ENCODE measurements at places on chromosomes 2 and 18.
A peak's percentile ranks its signal among the peaks of the same experiment; 100 is the strongest.

GRCh38 chr2:12847694-12848575 is 131.2 kb downstream of the TRIB2 start:
- H3K4me3 ChIP-seq = no peak overlapping the region
- no peak for DNase-seq
- H3K27me3 ChIP-seq = peaks cover 6% of the 10 kb centered on the region
- no peaks in the 10 kb centered on the region for H3K4me1 ChIP-seq
- no peak overlapping the region for H3K27ac ChIP-seq
- no peaks in the 10 kb centered on the region for H3K36me3 ChIP-seq

GRCh38 chr18:2376707-2377106 is 194.6 kb downstream of the METTL4 start:
- no peak overlapping the region for H3K27ac ChIP-seq
- DNase-seq = no peak
- H3K36me3 ChIP-seq = no peaks in the 10 kb centered on the region
- no peak overlapping the region for H3K4me3 ChIP-seq
- H3K27me3 ChIP-seq = peaks cover 4% of the 10 kb centered on the region

DNA sequence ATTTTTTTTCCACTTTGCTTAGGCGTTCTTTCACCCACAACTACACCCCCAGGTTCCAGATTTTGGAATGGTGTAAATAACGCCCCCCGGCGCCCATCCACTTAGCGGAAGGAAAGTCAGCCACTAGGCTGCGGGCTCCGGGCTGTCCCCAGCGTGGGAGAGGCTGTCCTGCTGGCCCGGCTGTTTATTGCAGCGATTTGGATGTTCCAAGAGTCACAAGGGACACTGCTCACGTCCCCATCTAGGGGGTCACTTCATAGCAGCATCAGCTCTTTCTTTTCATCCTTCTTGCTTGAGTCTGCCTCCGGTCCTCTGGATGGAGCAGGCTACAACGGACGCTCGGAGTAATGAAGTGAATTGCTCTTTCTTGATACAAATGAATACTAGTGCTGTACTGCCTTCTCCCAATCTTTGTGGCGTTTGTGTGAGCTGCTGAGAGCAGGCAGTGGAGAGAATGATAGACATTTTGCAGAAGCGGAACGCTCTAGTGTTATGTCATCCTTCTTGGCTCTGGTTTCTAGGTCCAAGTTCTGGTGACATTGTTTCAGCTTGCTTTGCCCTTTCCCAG is 50.7 kb upstream of the PAIP2B start:
- H3K4me1 ChIP-seq = peaks cover 5% of the 10 kb centered on the region
- peaks cover 29% of the 10 kb centered on the region for H3K27me3 ChIP-seq
- peaks cover 2% of the 10 kb centered on the region for H3K36me3 ChIP-seq
- no peak for DNase-seq

DNA sequence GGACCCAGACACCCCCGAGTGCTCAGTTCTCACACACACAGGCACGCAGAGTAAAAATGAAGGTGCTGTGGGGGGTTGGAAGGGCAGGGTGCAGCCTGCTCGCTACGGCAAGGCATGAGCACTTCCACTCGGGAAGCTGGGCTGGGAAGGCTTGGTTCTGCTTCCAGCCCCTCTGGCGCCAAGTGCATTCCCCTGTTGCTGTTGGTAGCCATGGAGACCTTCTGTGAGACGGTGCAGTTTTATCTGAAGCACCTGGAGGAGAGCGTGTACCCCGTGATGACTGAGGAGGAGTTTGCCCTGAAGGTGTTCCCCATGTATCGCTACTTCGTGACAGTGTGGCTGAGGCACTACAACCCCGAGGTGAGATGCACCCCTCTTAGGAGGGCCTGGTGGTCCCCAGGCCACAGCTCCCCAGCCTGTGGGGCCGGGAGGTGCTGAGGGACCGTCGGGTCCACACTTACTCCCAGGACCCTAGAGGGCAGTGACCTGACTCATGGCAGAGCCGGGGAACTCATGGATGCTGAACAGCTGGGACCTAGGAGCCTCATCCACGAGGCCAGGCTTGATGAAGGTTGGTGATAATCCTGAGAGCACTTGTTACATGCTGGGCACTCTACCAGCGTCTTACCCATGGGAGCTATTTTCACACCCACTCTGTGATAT is 15.5 kb downstream of the MROH2A start:
- H3K36me3 ChIP-seq = no peaks in the 10 kb centered on the region
- no peak overlapping the region for H3K27ac ChIP-seq
- no peak overlapping the region for H3K4me3 ChIP-seq
- H3K4me1 ChIP-seq = peaks cover 3% of the 10 kb centered on the region

DNA sequence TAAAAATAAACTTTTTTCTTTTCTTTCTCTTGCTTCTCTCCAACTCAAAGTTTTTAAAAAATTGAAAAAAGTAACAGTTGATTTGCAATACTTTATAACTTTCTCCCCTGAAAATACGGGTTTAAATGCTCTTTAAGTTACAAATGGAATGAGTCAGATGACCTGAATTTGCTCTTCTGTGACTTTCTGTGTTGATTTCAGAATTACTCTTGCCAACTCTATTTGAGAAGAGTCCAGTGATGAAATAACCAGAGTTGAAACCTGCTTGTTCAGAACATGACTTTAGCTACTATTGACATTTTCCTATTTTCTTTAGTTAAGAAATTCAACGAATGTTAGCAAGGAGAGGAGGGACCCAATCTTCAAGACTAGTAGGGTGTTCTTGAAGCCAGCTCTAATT is 146.1 kb upstream of the ZSWIM2 start:
- H3K36me3 ChIP-seq = no peaks in the 10 kb centered on the region
- H3K27me3 ChIP-seq = no peaks in the 10 kb centered on the region
- DNase-seq = no peak

GRCh38 chr2:149080971-149081370 is 42.5 kb downstream of the LYPD6B start:
- no peak overlapping the region for H3K4me3 ChIP-seq
- peaks cover 18% of the 10 kb centered on the region for H3K4me1 ChIP-seq
- peaks cover 1% of the 10 kb centered on the region for H3K27me3 ChIP-seq
- peaks cover 4% of the 10 kb centered on the region for H3K36me3 ChIP-seq

- H3K36me3 ChIP-seq = no peaks in the 10 kb centered on the region
- H3K27ac ChIP-seq = no peak overlapping the region
- H3K27me3 ChIP-seq = no peaks in the 10 kb centered on the region
Measured at GRCh38 chr18:28075501-28075900, 101.4 kb downstream of the CDH2 start.

- H3K4me3 ChIP-seq = no peak overlapping the region
- peaks cover 1% of the 10 kb centered on the region for H3K27me3 ChIP-seq
- no peak overlapping the region for H3K27ac ChIP-seq
- H3K4me1 ChIP-seq = peaks cover 9% of the 10 kb centered on the region
Measured at GRCh38 chr2:160209516-160209856, 9.4 kb upstream of the ITGB6 start.

DNA sequence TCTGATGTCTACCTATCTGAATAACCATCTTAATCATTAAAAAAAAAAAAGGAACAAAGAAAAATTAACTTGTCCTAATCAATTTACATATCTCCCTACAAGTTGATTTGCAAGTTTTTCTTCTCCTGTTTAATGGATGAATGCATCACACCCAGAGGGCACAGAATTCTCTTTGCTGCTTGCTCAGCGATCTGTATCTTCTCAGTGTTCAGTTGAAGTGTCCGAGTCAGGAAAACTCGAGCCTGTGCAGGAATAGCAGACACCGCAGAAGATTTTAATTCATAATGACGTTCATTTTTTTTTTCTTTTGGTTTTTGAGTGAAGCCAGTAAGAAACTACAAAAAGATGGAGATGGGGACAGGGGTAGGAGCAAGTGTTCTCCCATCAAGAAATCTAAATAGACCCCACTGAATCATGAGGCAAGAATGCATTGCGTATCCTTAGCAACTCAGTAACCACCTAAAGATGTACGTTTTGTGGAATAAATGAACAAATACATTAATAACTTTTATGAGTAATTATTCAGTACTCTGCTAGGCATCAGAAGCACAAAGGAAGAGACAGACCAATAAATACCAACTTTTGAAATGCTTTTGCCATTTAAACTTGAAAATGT is 675.5 kb downstream of the LRP1B start:
- no peaks in the 10 kb centered on the region for H3K36me3 ChIP-seq
- H3K4me3 ChIP-seq = no peak overlapping the region
- H3K27me3 ChIP-seq = no peaks in the 10 kb centered on the region
- H3K27ac ChIP-seq = no peak overlapping the region
- H3K4me1 ChIP-seq = no peaks in the 10 kb centered on the region

DNA sequence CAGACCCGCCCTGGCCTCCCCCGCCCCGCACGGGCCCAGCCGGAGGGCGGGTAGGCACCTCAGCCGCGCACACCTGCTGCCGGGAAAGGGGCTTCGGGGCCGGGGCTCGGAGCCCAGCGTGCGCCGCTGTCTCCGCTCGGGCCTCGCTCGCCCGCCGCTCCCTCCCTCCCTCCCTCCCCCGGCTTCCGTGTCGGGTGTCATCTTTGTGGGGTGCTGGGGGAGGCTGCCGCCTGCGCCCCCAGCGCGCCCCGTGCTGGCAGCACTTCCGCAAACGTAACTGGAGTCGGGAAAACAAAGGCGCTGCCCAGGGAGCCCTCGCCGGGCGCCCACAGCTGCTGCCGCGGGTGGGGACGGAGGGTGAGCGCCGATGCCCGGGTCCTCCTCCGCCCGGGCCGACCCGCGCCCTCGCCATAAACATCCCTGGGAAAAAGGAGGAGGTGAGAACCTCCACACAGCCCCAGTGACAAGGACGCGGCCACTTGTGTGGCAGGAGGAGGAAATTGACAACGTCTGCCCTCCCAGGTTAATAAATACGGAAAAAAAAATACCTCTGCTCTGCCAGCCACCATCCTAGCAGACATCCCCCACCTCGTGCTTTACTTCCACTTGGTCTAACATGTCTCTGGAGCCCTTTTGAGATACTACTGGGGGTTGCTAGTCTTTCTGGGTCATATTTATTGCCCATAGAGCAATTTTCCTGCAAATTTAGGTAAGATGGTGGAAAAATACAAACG is 550 bp downstream of the MFSD6 start:
- no peaks in the 10 kb centered on the region for H3K36me3 ChIP-seq
- H3K27ac ChIP-seq = peak overlapping the region; percentile 89
- H3K4me1 ChIP-seq = peaks cover 16% of the 10 kb centered on the region
- no peak for DNase-seq

DNA sequence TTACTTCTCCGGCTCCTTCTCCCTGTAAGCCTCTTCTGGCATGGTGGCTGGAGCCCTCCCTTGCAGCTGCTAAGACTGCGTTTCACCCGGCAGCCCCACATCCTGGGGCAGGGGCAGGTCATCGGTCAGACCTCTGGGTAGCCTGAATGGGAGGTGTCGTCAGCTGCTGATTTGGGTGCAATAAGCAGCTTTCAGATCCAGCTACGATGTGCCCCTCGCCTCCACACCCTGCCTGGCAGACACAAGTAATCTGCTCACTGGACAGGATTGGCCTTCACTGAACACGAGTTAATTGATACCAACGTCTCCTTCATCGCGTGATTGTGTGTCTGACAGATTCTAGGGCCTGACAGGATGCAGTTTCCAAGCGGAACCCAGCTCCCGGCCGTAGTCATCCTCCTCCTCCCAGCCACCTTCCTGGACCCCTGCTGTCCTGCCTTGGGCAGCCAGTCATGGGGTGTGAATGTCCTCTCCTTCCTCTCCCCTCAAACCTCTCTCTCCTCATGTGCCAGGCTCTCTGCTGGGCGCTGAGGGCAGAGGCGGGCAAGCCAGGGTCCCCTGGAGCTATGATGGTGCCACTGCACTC is 18.9 kb upstream of the PDIA6 start:
- no peaks in the 10 kb centered on the region for H3K36me3 ChIP-seq
- peaks cover 7% of the 10 kb centered on the region for H3K4me1 ChIP-seq
- peaks cover 28% of the 10 kb centered on the region for H3K27me3 ChIP-seq
- no peak overlapping the region for H3K27ac ChIP-seq

- H3K27me3 ChIP-seq = peaks cover 6% of the 10 kb centered on the region
- no peak overlapping the region for H3K27ac ChIP-seq
- no peak for DNase-seq
- peaks cover 10% of the 10 kb centered on the region for H3K4me1 ChIP-seq
- no peak overlapping the region for H3K4me3 ChIP-seq
Measured at GRCh38 chr2:105723431-105723830, 21.3 kb upstream of the NCK2 start.

DNA sequence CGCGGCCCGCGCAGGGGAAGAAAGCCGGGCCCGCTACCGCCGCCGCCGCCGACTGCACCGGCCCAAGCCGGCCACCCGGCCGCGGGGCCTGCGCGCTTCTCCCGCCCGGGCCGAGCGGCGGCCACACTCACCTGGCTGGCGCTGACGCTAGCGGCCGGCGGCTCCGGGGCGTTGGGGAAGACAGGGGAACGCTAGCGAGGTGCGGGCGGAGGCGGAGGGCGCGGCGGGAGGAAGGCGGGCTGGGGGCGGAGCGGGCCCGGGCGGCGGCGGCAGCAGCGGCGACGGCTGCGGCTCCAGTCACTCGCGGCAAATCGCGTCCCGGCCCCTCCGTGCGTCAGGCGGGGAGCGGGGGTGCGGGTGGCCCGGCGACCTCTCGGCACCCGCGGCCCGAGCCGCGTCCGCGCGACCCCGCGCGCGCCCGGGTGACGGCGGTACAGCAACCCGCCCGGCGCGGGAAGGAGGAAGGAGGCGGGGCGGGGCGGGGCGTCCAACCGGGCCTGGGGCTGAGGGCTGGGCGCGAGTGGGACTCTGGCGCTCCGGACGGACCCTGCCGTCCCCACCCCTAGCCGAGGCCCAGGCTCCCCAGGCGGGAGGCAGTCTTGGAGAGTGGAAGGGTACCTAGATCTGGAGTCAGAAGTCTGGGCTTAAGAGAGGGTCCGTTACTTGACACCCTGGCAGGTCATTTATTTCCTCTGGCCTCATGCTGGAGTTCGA is at the start of gene SESTD1:
TSS of gene SESTD1 (minus strand) at position 465 of the 714 bp plus-strand sequence. CDS start 72,991 bp downstream, outside the sequence.
- peaks cover 18% of the 10 kb centered on the region for H3K4me1 ChIP-seq
- peak; percentile 74 for DNase-seq
- H3K27ac ChIP-seq = peak within 1 kb of the TSS; percentile 88
- no peaks in the 10 kb centered on the region for H3K27me3 ChIP-seq
- peak within 1 kb of the TSS; percentile 92 for H3K4me3 ChIP-seq

GRCh38 chr2:714005-714741 is 37.0 kb upstream of the TMEM18 start:
- H3K4me1 ChIP-seq = peaks cover 12% of the 10 kb centered on the region
- H3K36me3 ChIP-seq = no peaks in the 10 kb centered on the region
- no peak overlapping the region for H3K27ac ChIP-seq
- peak overlapping the region; percentile 53 for H3K4me3 ChIP-seq

GRCh38 chr2:55111570-55112228 is 61.4 kb upstream of the RTN4 start:
- H3K27ac ChIP-seq = no peak overlapping the region
- H3K4me3 ChIP-seq = no peak overlapping the region
- H3K4me1 ChIP-seq = peaks cover 2% of the 10 kb centered on the region

DNA sequence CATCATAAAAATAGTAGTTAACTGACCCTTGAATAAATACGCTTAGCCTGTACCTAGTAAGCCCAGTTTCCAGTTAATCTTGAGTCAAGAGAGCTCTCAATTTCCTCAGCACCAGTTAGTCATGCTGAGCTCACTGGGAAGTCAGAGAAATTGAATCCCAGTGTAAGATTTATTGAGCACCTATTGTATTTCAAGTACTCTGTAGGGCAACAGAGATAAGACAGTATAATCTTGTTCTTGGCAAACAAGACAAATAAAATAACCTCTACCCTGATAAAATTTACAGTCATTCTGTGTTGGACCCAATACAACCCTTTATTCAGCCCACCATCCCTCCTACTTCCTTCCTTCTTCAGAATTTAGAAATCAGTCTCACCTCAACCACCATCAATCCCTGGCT is 71.9 kb upstream of the NRP2 start:
- no peaks in the 10 kb centered on the region for H3K4me1 ChIP-seq
- no peaks in the 10 kb centered on the region for H3K36me3 ChIP-seq
- H3K4me3 ChIP-seq = no peak overlapping the region
- H3K27ac ChIP-seq = no peak overlapping the region
